Fibroblast of skin of right biceps (primary cell): ENCODE measurements at places on chromosomes 6 and 20.
A peak's percentile ranks its signal among the peaks of the same experiment; 100 is the strongest.

DNA sequence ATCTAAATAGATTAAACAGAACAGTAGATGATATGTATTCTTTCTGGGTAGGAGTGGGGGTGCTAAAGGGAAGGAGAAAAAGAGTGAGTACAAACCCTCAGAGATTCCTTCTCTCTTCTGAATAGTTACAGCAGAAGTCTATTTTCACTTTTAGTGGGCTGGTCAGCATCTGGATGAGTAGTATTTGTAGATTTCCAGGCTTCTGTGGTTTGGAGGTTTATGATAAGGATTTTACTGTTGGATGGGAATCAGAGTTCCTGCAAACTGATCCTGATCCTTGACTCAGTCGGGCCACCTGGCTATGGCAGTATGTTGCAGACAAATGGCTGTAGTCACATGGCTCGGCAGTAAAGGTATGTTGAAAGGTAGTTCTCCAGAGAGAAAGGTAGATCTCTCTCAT, 84.3 kb upstream of the IFNGR1 start:
- no peak for DNase-seq

GRCh38 chr6:105212587-105212986, 32.8 kb upstream of the POPDC3 start:
- no peak for DNase-seq

- DNase-seq, result no peak
These were observed 87.0 kb downstream of the HIVEP2 start for GRCh38 chr6:142857796-142858555.

DNA sequence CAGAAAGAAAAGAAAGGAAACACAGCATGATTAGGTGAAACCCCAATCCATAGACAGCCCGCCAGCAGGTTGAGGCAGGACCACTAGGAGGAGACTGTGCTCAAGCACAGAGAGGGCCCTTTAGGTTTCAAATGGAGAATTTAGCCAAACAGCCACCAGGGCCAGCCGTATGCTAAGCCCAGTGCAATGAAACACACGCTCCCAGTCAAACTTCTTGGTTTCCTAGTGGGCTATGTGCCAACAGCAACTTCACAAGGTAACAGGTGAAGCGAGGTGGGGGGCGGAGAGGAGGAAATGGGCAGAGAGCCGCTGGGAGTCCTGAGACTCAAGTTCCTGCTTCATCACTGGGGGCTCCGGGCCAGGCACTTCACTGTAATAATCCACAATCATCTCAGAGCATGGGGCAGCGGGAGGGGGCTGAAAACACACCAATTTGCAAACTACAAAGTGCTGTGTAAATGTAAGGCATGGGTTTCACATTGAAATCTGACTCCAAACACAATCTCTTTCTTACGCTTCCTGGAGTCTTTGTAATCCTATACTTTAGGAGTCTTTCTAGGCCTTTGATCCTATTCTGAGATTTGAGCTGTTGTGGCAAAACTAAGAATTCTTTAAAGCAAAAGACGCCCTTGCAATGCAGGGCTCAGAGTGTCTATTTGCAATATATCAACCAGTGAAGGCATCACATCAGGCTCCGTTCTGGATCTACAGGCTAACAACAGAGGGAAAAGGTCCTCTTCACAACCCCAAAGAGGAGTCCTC, 117.3 kb downstream of the OPRM1 start:
- DNase-seq, result peak; percentile 49
